ENCODE measurements at places on chromosomes 16 and 17.

DNA sequence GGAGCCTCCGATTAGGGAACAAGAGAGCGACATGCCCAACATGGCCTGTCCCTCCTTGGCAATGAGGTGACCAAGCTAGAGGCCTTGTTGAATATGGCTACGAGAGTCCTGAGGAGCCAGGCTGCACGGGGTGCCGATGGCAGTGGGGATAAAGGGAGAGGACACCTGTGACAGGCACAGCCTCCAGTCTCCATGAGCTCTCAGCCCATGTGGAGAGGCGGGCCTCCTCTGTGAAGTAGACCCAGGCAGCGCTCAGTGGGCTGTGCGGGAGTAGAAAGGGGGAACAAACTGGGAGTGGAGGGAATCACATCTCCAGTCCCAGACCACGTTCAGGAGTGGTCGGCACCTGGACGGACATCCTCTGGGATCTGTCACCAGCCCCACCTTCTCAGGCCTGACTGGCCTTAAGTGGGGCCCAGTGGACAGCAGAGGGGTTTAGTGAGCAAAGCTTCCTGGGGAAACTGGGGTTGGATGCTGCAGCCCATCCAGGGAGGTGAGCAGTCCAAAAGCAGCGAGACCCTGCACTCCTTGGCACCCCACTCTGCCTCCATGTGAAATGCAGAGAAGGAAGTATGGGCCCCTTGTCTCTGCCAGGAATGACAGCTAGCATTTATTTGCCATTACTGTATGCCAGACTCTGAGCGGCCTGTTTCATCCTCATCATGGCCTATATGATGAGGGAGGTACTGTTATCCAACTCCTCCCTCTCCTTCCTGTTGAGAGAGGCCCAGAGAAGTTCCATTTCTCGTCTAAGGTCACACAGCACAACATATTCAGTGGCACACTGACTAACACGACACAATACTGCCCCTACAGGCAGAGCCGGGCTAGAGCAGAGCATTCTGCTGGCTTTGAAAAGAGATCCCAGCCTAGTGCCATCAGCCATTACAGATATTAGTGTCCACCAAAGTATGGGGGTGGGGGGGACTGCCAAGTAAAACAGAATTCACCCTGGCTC lies 4.5 kb upstream of the TMEM92 start:
- DNase-seq, result peak; percentile 86

- no peak for DNase-seq
These were observed 9.2 kb downstream of the BRD7 start for GRCh38 chr16:50359626-50360025.

GRCh38 chr17:2111691-2112090 lies 56.8 kb downstream of the HIC1 start:
- peak; percentile 66 for DNase-seq

DNA sequence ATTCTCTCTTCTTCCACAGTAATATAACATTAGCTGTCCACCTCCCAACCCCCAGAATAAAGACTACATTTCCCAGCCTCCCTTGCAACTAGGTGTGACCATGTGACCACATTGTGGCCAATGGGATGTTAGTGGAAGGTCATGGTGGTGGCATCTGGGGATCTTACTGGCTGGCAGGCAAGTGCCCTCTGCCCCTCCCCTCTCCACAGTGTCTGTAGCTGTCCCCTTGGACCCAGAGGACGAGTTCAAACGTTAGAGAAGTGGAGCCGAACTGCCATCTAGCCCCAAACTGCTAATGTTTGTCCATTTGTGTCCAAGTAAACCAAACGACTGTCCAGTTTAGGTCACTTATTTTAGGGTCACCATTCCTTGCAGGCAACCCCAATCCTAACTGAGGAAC lies 26.6 kb upstream of the KCNG4 start:
- no peak for DNase-seq

DNA sequence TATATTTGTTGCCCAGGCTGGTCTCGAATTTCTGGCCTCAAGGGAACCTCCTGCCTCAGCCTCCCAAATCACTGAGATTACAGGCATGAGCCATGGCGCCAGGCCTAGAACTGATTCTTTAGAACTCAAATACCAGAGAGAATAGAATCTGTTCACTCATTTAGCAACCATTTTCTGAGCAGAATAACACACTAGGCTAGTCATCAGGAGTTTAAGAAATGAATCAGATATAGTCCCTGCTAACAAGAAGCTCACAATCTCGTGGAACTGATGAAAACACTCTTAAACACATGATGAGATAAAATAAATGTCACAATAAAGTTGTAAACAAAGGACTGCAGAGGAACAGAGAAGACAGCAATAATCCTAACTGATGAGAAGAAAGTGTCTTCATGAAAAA lies 55.8 kb upstream of the ADCY9 start:
- no peak for DNase-seq

DNA sequence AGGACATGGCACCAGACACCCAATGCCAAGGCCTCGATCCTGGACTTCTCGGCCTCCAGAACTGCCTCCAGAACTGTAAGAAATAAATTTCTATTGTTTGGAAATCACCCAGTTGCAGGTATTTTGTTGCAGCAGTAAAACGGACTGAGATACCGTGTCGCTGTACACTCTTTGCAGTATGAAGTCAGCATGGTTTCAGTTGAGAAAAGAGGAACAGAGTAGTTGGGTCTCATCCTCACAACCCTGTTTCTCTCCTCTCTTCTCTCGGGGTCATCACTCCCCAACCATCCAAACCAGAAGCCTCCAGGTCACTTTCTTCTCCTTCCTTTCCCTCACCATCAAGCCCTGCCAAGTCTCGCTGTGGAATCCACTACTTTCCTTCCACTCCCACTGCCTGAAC lies 77.8 kb downstream of the ADCY9 start:
- no peak for DNase-seq

DNA sequence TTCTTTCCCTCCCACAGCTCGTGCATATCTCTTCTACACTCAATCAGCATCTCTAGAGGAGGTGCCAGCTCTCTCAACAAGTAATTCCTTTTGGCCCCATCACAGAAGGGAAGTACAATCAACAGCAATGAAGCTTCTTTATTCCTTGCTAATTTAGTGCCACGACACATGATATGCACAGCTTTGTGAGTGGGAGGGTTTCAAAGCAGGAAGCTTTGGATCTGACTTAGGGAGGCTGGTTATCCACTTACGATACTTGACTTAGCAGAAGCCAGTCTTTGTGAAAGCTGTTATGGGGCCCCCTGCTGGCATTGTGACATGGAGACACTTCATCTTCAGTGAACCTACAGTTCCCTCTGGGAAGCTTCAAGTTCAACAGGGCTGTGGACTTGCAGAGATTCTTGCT lies 81.0 kb downstream of the TMEM100 start:
- no peak for DNase-seq

GRCh38 chr17:81428948-81429774 lies 33.9 kb downstream of the BAHCC1 start:
- DNase-seq, result no peak

GRCh38 chr17:35773679-35774425 lies 13.2 kb downstream of the C17orf50 start:
- DNase-seq, result no peak
